ENCODE measurements at places on chromosomes 7 and 10. TPM values are rescaled to one million over a fixed set of nuclear protein-coding genes. Genes with fewer than 3 reads are reported as not detected.

DNA sequence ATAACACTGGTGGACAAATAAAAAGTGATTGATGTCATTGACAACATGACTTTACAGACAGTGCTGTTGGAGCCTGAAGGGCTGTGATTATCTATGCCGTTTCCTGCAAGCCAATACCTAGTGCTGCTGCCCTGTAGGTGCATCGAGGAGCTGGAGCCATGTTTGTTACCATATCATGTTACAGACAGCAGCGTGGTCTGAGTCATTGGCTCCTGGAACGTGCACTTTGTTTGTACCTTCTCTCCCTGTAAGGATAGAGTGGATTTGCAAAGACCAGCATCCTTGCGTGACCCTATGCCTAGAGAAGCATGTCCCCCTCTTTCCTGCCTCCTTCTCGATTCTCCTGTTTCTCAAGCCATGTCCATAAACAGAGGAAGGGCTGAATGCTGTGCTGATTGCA is 597.2 kb downstream of the TYW1 start:
- no peak for DNase-seq

DNA sequence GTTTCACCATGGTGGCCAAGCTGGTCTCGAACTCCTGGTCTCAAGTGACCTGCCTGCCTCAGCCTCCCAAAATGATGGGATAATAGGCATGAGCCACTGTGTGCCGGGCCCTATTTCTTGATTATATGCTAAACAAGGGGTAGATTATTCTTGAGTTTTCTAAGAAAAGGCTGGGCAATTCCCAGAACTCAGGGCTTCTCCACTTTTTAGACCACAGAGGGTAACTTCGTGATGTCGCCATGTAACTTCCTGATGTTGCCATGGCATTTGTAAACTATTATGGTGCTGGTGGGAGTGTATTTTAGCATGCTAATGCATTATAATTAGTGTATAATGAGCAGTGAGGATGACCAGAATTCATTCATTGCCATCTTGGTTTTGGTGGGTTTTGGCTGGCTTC is 35.8 kb downstream of the OTUD1 start:
- DNase-seq, result no peak

- DNase-seq, result no peak
Measured at GRCh38 chr10:112738606-112739591, 211.1 kb upstream of the TCF7L2 start.

DNA sequence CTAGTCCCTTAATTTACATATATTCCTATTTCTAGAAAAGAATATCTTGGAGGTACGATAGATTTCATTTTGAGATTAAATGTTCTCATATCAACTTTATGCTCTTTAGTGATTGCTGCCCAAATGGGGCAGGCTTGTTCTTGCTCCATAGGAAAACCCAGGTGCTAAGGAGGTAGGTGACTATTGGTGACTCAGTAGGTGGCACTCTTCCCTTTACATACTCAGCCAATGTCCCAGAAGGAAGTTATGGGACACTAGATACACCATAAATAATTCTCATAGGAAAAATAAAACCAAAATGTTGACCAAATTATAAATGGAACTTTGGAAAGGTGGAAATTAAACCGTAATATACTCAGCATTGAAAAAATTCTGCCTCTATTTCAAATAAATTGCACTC is 4.0 kb downstream of the SKAP2 start:
- DNase-seq, result peak; percentile 86

DNA sequence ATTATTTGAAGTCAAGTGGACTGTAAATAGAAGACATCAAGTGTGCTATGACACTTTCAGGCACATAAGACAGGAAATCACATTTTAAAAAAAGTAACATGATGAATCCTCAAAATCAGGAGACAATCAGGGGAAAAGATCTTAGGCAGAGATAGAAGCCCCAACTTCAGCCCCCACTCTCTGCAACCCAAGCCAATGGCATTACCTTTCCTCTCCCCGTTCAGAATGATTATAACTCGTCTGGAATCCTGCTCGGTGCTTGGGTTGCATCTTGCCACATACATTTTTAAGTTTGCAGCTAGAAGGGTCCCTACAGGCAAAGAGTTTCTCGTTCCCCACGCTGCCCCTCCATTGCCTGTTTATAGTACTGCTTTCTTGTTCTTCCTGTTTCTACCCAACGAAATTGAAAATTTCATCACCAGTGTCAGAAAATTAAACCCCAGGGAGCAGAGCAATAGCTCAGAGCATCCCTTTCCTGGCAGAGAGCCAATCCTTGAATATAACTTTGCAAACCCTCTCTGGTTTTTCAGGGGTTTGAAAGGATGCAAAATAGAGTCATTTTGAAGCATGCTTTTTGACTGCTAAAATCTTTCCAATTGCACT is 260.5 kb upstream of the AOAH start:
- DNase-seq, result no peak

DNA sequence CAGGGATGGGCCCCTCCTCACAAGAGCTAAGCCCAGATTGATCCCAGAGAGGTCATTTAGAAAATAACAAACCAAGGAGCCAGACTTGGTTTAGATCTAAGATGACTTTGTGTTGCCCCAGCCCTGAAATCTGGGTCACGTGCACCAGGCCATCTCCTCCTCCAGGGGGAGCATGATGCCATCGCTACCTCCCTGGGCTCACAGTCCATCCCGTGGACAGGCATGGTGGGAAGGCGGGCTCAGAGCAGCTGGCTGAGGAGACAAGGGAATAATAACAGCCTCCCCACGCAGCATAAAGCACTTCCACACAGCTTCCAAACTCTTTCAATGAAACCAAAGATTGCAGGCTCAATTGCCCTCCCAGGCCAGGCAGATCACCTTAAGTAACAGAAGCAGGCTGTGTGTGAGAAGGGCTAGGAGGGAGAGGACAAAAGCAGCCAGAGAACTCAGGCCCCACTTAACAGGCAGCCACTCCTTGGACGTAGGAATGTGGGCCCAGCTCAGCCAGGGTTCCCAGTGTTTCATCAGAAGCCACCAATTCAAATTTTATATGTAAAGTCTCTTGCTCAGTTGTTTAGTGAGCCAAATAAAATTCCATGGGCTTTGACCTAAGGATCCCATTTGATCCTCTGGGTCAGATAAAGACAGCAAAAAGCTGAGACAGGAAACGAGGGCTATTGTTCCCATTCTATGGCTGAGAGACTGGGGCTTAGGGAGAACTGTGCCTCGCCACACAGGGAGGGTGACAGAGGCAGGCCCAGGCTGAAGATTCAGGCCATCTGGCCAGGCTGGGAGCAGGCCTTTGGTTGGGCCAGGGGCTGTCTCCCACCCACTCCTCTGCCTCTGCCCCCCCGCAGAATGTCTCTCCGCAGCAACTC is 100.2 kb downstream of the COL13A1 start:
- DNase-seq, result peak; percentile 50

DNA sequence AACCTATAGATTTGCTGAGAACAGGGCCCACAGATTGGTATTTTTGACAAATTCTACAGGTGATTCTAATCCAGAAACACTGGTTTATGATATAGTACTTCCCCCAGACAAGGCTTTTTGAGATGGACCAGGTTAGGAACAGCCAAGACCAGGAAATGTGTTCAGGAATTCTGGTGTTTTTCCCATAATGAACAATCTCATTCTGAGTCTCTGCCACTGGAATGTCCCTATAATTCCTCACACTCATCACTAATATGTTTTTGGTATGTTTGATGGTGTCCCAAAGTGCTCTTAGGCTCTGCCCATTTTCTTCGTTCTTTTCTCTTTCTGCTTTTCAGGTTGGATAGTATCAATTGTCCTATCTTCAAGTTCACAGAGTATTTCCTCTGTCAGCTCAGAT is 107.2 kb upstream of the IGFBP3 start:
- no peak for DNase-seq

DNA sequence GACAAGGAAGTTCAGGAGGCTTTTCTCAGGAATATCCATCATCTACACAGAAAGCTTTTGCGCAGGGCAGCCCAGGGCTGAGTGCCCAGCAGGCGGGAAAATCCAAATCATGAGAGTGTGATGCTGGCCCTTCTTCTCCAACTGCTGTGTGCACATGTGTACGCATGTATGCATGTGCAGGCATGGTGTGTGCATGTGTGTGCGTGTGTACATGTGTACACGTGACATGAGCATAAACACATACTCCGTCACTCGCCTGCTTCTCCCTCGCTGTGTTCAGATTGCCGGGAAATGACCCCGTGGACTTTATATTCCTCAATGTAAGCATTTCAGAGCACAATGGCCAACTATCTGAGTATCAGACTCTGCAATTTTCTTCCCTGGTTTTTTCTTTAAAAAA is 85.1 kb downstream of the PRPF18 start:
- no peak for DNase-seq

GRCh38 chr7:4789194-4790077 is 14.0 kb downstream of the AP5Z1 start:
- DNase-seq, result no peak

DNA sequence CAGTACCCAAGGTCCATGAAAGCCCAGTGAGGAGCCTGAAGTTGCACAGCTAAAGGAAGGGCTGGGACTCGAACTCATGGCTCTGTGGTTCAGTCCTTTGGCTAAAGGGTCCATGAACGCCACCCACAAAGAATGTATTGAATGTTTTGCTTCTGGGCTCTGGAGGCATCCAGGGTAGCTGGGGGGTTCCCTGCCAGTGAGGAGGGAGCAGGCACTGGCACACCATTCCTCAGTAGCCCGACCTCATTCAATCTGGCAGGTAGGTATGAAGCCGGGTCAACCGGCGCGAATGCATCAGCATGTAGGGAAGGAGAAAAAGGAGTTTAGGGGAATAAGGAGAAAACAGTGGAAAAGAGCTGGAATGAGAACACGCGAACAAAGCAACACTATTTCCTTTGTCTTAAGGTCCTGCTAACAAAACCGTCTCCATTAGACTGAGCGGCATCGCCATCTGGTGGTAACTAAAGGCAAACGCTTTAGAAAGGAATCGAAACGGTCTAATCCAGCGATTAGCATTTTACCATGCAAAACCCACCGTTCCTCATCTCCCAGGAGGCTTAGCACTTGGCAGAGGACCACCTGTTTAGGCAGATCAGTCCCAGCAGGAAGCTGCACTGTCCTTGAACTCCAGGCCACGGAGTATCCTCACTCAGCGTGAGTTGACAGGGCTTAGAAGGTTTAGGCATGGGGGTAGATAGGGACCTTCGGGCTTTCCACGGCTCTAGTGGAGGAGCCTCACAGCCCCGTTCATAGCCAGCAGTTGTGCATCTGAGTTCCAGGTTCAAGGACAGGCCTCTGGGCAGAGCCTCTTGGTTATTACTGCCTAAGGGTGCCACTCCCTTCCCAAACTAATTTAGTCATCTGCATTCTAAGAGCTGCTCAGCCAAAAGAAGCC is 122.8 kb downstream of the UBE2H start:
- DNase-seq, result peak; percentile 91

DNA sequence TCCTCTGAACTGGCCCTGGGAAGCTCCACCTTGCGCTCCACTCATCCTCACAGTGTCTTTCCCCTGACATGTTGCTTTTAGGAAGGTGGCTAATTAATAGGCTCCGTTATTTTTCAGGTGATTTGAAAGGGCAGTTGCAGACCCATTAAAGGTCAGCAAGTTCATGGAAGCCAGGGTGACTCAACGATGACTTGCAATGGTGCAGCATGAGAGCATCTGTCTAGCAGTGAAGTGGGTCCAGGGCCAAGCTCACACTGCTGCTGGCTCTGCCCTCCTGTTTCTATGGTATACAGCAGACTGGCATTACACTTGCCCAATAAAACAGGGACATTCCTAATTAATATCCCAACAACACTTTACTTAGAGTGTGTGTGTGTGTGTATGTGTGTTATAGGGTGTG is 68.8 kb upstream of the WDR11 start:
- DNase-seq, result no peak

DNA sequence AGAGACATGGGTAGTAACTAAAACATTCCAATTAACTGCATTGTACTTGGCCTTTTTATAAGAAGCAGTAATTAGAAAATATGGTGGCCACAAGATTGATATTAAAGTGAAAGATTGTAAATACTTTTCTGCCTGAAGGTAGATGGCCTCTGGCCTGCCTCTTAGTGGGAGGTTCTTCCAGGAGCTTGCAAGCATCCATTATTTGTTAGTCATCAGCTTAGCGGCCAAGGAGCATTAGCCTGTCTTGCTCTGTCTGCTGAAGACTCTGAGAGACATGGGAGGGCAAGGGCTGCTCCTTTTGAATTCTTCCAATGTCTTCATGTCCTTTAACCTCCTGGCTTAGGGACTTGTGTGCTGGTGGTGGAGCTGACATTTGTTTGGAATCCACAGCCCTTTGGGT is 80.4 kb downstream of the TCF7L2 start:
- DNase-seq, result no peak

DNA sequence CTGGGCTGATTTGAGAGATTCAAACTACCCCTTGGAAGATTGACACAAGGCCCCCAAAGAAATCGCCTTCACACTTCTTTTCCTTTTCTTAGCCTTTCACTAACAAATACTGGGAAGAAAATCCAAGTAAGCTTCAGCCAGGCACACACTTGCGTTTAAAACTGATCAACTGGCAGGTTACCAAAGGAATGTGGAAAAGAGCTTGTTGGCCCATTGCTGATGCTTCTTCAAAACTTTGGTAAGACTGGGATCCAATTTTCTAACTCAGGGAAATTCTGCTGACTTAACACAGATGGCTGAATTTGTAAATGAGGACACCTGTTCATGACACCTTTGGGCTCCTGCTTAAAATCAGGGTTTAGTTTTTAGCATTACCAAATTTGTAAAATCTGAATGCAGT is 464.5 kb upstream of the GALNT17 start:
- DNase-seq, result no peak

GRCh38 chr10:105714728-105715127 is 1073.6 kb downstream of the SORCS3 start:
- DNase-seq, result no peak

DNA sequence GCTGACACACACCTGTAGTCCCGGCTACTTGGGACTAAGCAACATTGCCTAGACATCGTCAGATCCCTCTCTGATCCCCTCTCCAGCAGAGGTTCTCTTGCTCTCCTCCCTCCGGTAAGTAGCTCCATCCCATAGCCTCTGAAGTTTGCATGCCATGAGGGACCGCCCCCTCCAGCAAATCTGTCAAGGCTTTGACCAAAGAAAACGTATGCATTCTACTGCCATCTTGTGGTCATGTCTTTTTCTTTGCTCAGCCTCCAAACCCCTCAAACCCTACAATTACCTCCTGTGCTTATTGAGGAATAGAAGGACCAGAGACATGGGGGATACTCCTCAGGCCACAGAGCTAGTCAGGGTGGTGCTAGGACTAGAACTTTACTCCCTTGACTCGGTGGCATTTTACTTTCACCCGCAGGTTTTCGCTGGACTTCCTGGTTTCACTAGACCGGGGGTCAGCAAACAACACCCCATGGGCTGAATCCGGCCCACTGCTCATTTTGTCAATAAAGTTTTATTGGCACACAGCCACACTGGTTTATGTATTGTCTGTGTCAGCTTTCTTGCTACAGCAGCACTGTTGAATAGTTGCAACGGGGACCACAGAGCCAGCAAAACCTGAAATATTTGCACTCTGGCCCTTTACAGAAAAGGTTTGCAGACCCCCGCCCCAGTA is 202.6 kb upstream of the FOXK1 start:
- peak; percentile 85 for DNase-seq

GRCh38 chr7:155577509-155577905 is 31.1 kb upstream of the CNPY1 start:
- DNase-seq, result no peak

- DNase-seq, result peak; percentile 85
Measured at GRCh38 chr10:3874990-3875841, 90.2 kb upstream of the KLF6 start.

- DNase-seq, result no peak
Measured at GRCh38 chr10:91103384-91104192, 116.9 kb upstream of the PCGF5 start.

CABCOCO1 gene
- total RNA-seq, result not detected

IDI2 gene
- not detected for total RNA-seq

ELOVL3 gene
- total RNA-seq, result 0.15 TPM

SPDYE5 gene
- not detected for total RNA-seq

MUC3A gene
- 7.3 TPM for total RNA-seq

CCDC146 gene
- total RNA-seq, result not detected

LBX1 gene
- total RNA-seq, result not detected

FAM171A1 gene
- total RNA-seq, result not detected

NPY gene
- total RNA-seq, result not detected
